ENCODE measurements at places on chromosomes 1 and 21.
A peak's percentile ranks its signal among the peaks of the same experiment; 100 is the strongest.

GRCh38 chr1:57772580-57773195, 348.8 kb upstream of the DAB1 start:
- DNase-seq = no peak

GRCh38 chr1:59480188-59480888, 183.4 kb downstream of the FGGY start:
- no peak for DNase-seq

DNA sequence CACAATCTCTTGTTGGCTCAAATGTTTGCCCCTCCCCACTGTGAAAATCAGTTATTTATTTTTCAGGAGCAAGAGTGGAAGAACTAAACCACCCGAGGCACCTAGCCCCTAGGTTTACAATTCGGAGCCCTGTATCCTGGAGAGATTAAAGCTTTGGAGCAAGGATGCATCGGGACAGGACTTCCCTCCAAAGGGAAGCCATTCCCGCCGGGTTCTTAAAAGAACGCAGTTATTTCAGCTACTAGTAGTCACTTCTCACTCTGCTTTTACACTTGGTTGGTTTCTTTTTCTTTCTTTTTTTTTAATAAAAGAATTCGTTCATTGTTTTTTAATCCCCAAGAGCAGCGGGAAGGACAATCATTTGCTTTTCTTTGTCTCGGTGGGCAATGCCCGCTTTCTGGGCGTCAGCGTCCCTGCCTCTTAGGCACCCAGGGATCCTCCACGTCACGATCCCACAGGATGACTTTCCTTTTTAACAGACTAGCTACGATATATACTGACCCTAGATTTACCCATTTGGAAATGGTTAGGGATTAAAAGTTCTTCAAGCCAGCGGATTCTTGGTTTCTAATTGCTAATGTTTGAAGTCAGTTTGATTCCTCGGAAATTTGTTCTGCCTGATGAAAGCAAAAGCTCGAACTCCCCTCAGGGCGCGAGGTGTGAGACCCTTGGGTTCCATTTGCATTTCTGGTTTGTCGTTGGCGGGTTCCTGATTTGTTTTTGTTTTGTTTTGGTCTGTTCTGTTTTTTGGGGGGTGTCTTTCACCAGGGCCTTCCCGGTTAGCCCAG, 9.0 kb downstream of the TBX15 start:
- DNase-seq = no peak

GRCh38 chr1:166272155-166272554, 105.4 kb upstream of the FAM78B start:
- DNase-seq = no peak

DNA sequence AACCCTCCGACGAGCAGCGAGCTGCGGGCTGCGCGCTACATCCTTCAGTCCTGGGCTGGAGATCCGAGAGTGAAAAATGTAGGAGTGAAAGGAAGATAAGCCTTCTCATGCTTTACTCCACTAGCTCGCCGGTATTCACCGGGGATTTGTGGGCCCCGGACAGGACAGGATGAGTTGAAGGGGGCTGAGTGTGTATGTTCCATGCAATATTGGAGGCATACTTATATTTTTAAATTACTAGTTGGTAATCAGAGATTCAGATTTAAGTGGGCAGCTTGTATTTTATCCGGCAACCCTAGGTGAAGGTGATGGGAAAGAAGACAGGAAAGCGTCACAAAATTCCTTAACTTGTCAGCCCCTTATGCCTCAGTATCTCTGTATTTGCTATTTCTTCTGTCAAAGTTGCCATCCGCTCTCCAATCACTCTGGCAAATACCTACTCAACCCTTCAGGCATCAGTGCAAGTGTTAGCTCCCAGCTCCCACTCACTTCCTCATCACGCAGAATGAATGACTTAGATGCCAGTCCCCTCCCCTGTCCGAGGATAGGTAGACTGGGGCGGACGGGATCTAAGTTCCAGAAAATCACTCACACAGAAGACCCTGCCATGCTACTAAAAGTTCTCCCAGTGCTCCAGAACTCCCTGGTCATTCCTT, 503 bp upstream of the PIGM start:
- DNase-seq = no peak

DNA sequence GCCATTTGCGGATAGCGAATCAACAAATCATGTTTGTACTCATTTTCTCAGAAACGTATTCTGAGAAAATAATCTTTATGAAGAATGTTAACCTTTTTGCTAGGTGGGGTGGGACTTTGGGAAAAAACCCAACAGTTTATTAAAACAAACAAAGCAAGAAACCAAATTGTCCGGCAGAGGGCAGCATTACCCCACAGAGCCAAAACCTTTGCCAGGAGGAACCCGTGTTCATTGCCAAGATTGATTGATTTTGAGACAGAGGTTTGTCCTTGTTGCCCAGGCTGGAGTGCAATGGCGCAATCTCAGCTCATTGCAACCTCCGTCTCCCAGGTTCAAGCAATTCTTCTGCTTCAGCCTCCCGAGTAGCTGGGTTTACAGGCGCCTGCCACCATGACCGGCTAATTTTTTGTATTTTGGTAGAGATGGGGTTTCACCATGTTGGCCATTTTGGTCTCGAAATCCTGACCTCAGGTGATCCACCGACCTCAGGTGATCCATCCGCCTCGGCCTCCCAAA, 70.8 kb upstream of the RHOU start:
- DNase-seq = peak; percentile 56

DNA sequence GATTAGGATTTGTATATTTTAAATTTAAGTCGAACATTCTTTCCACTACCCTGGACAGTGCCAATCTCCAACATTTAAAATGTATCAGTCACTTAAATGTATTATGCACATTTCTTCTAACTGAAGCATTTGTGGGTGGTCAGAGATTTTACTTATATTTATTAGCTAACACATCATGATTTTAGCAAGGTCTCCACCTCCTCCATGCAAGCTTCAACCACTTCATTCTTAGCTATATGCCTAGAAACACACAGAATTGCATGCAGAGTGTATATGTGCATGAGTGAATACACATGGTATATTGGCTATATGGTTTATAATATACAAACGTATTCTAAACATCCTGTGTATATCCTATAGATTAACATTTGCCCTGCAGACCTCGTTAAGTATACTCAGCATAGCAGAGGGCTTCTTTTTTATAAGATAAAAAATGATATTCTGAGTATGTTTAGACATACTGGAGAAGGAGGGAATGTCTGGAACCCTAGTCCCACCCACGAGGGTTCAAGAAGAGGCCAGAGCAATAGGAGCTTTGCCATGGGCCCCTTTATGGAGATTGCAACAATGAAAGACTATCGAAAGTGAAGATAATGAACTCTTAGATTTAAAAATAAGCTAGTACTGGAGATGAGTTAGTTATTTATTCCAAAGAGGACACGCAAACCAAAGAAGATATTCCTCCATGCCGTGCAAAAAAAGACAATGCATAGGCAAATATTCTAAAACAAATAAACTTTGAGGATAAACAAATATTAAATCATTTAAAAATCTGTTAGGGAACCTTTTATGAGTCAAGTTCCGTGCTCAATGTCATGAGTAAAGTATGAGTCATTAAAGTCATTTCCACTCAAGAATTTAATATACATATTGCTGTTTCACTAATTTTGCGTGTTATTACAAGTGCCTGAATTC, 480.4 kb downstream of the SIPA1L2 start:
- DNase-seq = no peak

GRCh38 chr1:211687462-211688215, 12.2 kb upstream of the NEK2 start:
- DNase-seq = no peak

- DNase-seq = no peak
Observed at GRCh38 chr1:105419030-105419429, 1637.4 kb upstream of the PRMT6 start.

GRCh38 chr21:35508139-35508888, 459.2 kb upstream of the RUNX1 start:
- no peak for DNase-seq

- DNase-seq = no peak
Observed at GRCh38 chr1:225754940-225755641, 22.5 kb upstream of the SRP9 start.

GRCh38 chr1:14303011-14303410, 295.5 kb upstream of the KAZN start:
- no peak for DNase-seq

Measured in stimulated activated CD4-positive, alpha-beta T cell treated with anti-CD3 and anti-CD28 coated beads, TNF-alpha, amount 100 ng/mL, for 4 hours (primary cell).